ENCODE measurements at places on chromosomes 4 and X.

DNA sequence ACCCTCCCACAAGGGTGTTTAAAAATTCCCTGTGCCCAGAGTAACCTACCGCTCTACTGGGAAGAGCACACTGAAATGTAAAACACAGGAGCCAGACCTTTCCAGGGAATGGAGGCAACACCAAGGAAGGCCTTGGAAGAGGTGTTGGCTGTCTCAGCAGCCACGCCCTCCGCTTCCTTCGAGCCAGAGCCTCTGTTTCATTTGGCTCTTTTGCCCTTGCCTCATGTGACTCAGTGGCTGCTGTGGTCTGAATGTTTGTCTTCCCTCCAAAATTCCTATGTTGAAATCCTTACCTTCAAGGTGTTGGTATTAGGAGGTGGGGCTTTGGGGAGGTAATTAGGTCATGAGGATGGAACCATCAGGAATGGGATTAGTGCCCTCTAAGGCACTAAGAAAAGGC is 11.3 kb downstream of the SCD5 start:
- no peak for DNase-seq

DNA sequence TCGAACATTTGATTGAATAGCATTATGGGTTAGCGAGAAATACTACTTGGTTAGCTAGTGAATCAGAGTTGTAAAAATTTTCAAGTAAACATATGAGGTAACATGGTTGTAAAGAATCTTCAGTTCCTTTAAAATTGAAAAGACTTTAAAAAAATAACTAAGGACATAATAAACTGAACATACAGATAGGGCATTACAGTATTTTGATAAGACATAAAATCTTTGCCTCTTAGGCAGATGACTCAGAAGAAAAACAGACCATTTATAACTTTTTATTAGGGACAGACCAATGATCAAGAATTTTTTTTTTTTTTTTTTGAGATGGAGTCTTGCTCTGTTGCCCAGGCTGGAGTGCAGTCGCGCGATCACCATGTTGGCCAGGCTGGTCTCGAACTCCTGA is 43.1 kb downstream of the PNMA5 start:
- no peak for DNase-seq

GRCh38 chr4:17029432-17029831 is 131.0 kb upstream of the LDB2 start:
- no peak for DNase-seq

DNA sequence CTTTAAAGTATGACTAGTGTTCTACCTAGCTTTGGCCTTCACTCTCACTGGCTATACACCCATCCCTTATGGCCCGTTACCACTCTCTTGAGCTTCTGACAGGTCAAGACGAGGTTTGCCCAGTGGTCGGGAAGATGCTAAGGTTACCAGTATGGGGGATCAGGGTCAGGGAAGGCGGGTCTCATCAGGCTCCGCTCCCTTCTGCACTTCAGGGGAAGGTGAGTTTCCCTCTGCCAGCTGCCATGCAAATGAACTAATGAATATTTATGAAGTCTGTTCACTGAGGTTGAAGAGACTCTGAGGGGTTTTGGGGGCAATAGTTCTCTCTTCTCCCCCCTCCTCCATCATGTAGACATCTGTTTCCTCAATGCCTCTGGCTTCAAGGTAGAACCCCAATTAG is 6.6 kb downstream of the EFNB1 start:
- no peak for DNase-seq

GRCh38 chrX:96403446-96403845 is 281.2 kb upstream of the DIAPH2 start:
- DNase-seq = no peak

DNA sequence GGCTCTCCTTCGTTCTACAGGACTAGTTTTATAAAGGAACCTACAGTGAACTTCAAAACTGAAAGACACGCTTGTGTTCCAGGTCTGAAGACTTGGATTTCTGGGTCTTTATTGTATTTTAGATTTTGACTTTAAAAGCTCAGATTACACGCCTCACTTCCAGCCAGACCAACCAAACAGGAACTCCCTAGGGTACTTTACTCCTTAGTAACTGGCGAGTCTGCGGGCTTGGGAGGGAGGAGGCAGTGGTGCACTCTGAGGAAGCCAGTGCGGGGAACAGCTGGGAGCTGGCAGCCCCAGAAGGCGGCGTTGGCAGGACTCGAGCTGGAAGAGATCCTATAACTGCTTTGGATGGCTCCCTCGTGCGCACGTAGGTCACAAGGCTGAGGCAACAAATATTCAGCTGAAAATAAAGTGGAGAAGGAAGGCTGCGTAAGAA is 391 bp upstream of the PHKA1 start:
- no peak for DNase-seq
